ENCODE measurements at places on chromosomes 7 and 10.

DNA sequence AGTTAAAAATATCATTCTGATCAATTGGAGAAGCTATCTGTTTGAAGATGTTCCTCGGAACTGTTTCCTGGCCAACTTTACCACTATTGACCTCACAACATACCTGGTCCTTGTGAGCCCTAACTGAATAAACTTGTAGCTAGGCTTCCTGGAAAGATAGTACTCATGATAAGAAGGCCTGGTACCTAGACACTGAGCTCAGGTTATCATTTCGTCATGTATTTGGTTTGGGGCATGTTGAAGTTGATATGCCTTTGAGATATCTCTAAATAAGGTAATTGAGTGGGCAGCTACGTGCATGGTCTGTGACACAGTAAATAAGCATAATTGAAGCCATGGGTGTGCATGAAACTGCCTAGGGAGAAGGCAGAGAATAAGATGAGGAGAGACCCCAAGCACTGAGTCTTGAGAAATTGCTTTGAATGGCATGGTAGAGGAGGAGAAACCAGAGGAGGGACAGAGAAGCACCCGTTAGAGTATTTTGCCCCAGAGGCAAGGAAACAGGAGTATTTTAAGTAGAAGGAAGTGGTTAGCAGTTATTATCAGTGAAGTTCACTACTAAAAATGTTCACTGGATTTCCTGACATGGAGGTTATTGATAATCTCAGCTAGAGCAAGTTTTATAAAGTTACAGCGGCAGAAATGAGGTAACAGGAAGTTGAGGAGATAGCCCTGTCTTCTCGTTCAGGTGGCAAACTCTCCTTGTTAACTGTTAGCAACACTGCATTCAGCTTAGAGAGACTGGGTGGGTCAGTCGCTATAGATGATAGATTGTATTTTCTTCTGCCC lies 55.6 kb downstream of the CC2D2B start:
- no peak for DNase-seq

DNA sequence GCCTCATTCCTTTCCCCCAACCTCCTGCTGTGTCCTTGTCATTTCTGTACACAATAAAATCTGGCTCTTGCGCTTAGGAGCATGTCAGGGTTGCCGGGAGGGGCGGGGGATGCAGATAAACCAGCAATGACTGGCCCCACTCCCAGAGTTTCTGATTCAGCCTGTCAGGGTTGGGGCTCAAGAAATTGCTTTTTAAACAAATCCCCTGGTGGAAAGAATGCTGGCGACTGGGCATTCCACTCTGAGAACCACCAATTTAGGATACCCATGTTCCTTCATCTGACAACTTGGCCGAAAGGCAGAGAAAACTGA lies 376.4 kb downstream of the TCERG1L start:
- no peak for DNase-seq

- no peak for DNase-seq
These were observed 103.6 kb downstream of the MKLN1 start for GRCh38 chr7:131431289-131431688.

GRCh38 chr7:925601-926000 lies 28.9 kb downstream of the ADAP1 start:
- DNase-seq = no peak

DNA sequence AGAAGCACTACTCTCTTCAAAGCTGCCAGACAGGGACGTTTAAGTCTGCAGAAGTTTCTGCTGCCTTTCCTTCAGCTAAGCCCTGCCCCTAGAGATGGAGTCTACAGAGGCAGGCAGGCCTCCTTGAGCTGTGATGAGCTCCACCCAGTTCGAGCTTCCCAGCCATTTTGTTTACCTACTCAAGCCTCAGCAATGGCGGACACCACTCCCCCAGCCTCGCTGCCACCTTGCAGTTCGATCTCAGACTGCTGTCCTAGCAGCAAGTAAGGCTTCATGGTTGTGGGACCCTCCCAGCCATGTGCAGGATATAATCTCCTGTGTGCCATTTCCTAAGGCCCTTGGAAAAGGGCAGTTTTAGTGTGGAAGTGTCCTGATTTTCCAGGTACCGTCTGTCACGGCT lies 74.3 kb downstream of the TMEM26 start:
- DNase-seq = no peak

DNA sequence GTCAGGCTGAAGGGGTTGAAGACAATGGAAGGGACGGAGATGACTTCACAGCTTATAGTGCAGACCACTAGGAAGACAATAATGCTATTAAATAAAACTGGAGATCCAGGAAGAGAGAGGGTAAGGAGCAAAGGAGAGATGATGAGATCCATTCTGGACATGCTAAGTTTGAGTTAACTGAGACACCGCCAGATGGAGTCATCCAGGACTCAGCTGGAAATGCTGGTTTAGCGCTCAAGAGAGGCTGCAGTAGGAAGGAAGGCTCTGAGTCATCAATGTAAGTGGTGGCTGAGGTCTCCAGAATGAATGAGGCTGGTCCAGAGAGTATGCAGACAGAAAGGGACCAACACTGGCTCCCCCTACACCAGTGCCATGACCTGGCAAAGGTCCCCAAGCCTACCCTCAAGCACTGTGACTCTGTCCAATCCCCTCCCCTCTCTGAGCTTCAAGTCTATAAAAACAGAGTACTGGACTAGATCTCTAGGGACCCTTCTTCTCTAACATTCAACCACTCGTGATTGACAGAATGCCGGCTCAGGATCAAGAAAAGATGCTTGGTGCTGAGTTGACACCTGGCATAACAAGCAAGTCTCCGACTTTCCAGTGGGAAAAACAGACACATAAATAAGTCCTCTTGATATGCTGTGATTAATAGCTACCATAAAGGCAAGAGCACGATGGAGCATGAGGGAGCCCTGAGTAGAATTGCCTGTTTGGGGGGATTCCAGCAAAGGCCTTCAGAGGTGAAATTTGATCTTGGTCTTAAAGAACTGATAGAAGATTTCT lies 8.9 kb downstream of the GFRA1 start:
- DNase-seq = no peak

- DNase-seq = no peak
These were observed 104.5 kb downstream of the MACC1 start for GRCh38 chr7:20112696-20113095.

- DNase-seq = no peak
These were observed 41.6 kb downstream of the PIK3AP1 start for GRCh38 chr10:96678725-96679124.

- DNase-seq = no peak
These were observed 703.7 kb upstream of the FZD8 start for GRCh38 chr10:36345807-36346206.

DNA sequence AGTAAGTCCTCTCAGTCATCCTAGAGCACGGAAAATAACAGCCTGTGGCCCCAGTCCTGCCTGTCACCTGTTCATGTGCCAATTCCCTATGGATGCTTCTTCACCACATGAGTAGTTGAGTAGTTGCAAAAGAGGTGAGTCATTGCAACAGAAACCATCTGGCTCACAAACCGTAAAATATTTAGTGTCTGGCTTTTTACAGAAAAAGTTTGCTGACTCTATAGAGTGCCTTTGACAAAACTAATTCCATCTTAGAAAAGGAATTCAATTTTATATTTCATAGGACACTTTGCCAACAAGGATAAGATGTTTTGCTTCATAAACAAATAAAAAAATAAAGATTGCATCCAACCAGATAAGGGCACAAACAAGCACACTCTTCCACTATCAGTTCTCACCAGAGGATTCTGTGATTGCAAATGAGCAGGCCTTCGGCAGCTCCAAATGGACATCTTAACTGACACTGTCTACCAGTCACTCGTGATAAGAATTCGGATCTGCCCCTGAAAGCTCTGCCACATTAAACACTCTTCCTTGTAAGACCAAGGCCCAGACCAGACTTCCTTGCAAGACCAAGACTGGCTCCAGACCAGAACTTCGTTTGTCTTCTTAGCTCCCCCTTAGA lies 242.7 kb upstream of the SEMA3C start:
- DNase-seq = no peak

DNA sequence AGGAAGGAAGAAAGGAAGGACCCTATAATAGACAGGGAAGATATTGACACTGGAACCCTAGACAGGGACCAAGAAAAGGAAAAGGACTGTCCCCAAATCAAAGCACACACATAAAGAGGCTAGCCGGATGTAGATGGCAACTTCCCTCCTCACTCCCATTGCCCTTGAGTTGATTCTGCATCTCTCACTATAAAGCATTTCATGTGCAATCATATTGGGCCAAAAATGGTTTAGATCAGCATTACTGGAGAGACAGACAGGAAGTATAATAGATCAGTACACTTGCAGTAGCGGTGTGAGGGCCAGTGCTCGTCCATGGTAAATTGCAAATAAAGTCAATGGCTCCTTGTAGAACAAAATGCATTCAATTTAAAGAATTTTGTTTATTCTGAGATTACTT lies 8.4 kb downstream of the IFIT3 start:
- DNase-seq = no peak

- DNase-seq = no peak
These were observed 25.8 kb upstream of the SFMBT2 start for GRCh38 chr10:7436490-7437100.

- DNase-seq = no peak
These were observed 7.7 kb downstream of the ACSM6 start for GRCh38 chr10:95201736-95202135.

DNA sequence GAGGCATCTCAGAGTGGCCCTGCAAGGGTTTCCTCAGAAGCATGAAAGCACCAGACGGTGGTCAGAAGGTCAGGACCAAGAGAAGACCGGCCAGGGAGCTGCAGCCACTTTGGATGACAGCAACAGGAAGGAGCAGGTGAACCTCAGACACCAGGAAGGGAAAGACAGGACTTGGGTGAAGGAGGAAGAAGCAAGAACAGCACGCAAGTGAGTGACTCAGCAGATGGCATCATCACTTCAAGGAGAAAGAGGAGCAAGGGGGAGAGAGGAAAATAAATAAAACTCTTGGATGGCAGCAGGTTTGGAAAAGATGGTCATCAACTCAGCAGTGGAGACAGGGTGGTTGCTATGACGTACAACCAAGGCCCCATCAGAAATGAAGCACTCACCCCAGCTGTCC lies 31.6 kb downstream of the NCAPG2 start:
- no peak for DNase-seq

GRCh38 chr7:116546054-116546453 lies 21.2 kb downstream of the CAV1 start:
- no peak for DNase-seq

DNA sequence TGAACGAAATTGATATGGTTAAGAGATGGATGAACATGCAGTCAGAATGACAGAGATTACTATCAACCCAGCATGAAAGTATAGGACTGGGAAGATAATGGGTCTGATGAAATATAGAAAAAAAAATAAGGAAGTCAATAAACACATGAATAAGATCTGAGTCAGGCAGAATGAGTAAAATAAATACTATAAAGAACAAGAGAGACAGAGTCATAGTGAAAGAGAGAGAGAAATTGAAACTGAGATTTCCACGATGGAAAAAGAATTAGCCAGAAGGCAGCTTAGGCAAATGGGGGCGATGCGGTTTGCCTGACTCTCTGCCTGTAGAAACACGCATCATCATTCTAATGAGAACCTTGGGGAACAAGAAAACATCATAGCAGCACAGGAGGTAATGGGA lies 26.6 kb downstream of the SEMA3D start:
- DNase-seq = peak; percentile 6

- DNase-seq = no peak
These were observed 68.5 kb upstream of the SVIL start for GRCh38 chr10:29703271-29703670.

DNA sequence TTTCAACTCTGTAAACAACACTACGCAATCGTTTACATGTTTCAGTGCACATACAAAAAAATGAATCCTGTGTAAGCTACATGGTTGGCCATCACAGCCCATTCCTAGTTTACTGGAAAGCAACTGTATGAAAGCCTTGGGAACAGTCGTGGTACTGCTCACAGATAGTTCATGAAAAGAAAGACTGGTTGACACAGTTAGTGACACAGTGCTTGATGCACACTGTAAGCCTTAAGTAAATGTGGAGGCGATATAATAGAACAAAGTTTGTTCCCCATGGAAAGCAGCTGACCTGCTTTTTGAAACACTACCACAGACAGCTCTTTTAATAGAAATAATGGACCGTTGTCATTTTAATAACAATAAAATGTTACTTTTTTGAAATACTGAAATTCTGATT lies 5.1 kb downstream of the CACNA2D1 start:
- DNase-seq = no peak

DNA sequence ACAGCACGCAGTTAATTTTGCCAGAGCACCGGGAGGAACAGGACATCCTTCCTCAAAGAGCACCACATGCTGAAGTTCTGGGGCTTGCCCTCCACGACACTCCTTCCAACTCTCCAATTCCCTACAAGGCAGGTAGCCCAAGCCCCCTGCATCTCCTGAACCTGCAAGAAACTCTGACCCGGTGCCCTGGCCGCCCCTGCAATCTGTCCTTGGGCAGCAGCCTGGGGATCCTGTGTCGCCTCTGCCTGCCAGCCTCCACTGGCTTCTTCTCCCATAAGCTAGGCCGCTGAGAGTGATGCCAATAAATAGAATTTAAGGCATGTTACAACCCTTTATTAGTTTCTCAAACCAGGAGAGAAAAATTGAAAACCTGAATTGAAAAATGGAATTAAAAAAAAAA lies 182.8 kb downstream of the ELMO1 start:
- no peak for DNase-seq

DNA sequence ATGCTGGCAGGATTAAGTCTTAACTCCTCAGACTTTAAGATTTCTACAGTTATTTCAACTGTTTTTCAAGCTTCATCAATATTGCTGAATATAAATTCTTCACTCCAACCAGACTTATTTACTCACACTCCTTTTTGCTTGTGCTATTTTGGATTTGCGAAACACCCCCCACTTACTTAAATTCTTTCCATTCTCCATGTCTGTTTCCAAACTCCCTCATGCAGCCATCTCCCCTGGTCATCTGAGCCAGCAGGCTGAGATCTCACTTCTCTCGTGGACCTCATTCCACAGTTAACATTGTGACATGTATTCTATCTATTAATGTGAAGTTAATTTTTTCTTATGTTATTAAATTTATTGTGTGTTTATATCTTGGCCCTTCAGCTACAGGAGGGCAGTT lies 188.9 kb upstream of the HDAC9 start:
- no peak for DNase-seq

- no peak for DNase-seq
These were observed 5.8 kb downstream of the RASGEF1A start for GRCh38 chr10:43260911-43261577.

- no peak for DNase-seq
These were observed 260.2 kb downstream of the AUTS2 start for GRCh38 chr7:69858471-69858870.

GRCh38 chr10:129513312-129513711 lies 46.3 kb downstream of the MGMT start:
- DNase-seq = no peak

- no peak for DNase-seq
These were observed 37.7 kb upstream of the ZNF438 start for GRCh38 chr10:31069411-31069810.

- no peak for DNase-seq
These were observed 19.3 kb downstream of the OR6B1 start for GRCh38 chr7:144019457-144019856.

- no peak for DNase-seq
These were observed 22.0 kb upstream of the OPALIN start for GRCh38 chr10:96380821-96381220.

- no peak for DNase-seq
These were observed 10.7 kb upstream of the SPAG6 start for GRCh38 chr10:22334414-22335172.
